CD8-positive, alpha-beta memory T cell (primary cell): ENCODE measurements at places on chromosomes 2 and 18.

GRCh38 chr2:222017252-222017850, 281.4 kb downstream of the PAX3 start:
- no peak for DNase-seq

- DNase-seq: no peak
Measured at GRCh38 chr2:19580830-19581229, 222.4 kb upstream of the OSR1 start.

DNA sequence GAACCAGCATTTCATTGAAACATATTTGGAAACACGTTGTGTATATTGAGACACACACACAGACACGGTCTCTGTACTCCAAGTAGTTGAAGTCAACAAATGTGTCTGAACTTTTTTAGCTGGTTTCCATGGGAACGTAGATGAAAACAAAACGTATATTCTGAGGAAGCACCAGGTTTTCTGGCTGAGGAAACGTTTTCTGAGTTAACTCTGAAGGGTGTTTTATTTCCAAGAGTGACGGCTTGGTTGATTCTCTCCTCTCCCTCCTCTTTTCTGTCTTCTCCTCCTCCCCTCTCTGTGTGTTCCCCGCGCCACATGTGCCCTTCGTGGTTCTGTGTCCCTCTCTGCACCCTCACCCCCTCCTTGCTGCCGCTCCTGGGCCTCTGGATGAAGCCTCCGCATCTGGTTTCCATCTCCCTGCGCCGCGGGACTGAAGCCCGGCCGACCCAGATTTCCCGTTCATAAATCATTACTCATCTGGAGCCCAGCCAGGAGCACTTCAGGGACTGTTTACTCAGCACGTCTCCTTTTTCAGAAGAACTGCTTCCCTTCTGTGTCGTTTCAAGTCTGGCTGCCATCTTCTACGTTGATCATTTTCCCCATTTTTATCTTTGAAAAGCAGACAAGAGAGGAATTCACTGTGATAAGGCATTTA, 122.7 kb downstream of the COL6A3 start:
- no peak for DNase-seq

GRCh38 chr2:65974067-65974723, 460.7 kb upstream of the MEIS1 start:
- no peak for DNase-seq

- no peak for DNase-seq
Measured at GRCh38 chr18:59268721-59269562, 4.3 kb downstream of the RAX start.

- no peak for DNase-seq
Measured at GRCh38 chr2:140376686-140377085, 1596.5 kb upstream of the NXPH2 start.

GRCh38 chr2:45391866-45392265, 219.2 kb downstream of the SRBD1 start:
- no peak for DNase-seq

- no peak for DNase-seq
Measured at GRCh38 chr2:215529271-215529670, 93.4 kb upstream of the FN1 start.
